ENCODE measurements at places on chromosomes 1 and 21. TPM values are rescaled to one million over a fixed set of nuclear protein-coding genes. Genes with fewer than 3 reads are reported as not detected.

DNA sequence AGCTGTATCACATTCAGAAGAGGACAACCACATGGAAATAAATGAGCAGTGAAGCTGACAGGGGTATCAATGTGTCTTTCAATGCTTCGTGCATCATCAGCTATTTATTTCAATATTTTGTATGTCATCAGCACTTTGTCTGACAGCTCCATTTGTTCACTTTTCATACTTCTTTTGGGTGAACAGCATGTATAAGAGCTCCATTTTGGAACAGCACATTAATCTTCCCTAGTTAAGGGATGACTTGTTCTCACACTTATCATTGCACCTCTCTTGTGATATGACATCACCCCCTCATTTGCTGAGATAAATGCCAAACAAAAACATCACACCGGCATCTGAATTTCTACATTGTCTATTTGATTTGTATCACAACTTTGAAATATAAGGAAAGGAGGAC lies 190.6 kb upstream of the SAMSN1 start:
- peaks cover 31% of the 10 kb centered on the region for H3K4me1 ChIP-seq
- no peak overlapping the region for H3K4me3 ChIP-seq
- H3K36me3 ChIP-seq = no peaks in the 10 kb centered on the region

DNA sequence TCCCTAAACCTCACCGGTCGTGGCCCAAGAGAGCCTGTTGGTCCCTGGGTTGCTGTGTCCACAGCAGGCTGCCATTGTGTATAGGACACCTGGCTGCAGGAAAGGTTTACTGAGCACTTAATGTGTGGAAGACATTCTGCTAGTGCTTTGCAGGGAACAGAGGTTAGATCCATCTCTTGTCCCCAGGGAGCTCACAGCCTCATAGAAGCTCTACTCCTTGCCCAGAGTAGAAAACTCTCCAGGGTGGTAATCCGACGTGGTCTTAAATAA lies 16.9 kb upstream of the ALPL start:
- no peak for DNase-seq
- no peaks in the 10 kb centered on the region for H3K36me3 ChIP-seq
- no peak overlapping the region for H3K27ac ChIP-seq
- peaks cover 8% of the 10 kb centered on the region for H3K4me1 ChIP-seq

DNA sequence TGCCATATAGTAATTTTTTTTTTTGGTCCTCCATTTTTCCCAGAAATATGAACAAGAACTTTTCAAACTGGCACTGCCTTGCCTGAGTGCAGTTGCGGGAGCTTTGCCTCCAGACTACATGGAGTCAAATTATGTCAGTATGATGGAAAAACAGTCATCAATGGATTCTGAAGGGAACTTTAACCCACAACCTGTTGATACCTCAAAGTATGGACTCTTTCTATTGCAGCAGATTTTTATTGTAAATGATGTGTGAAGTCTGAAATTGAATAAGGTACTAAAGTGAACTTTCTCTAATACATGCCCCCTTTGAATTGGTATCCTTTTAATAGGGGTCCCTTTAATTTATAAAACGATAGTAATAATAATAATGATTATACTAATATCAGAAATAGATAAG lies 234.9 kb downstream of the ZP4 start:
- DNase-seq = no peak
- H3K36me3 ChIP-seq = no peaks in the 10 kb centered on the region
- H3K27ac ChIP-seq = no peak overlapping the region
- H3K4me1 ChIP-seq = no peaks in the 10 kb centered on the region
- H3K27me3 ChIP-seq = no peaks in the 10 kb centered on the region
- H3K4me3 ChIP-seq = no peak overlapping the region

- peaks cover 29% of the 10 kb centered on the region for H3K4me1 ChIP-seq
- H3K36me3 ChIP-seq = no peaks in the 10 kb centered on the region
- H3K4me3 ChIP-seq = no peak overlapping the region
- no peak for DNase-seq
Measured at GRCh38 chr1:61282387-61282786, 200.0 kb downstream of the NFIA start.

DNA sequence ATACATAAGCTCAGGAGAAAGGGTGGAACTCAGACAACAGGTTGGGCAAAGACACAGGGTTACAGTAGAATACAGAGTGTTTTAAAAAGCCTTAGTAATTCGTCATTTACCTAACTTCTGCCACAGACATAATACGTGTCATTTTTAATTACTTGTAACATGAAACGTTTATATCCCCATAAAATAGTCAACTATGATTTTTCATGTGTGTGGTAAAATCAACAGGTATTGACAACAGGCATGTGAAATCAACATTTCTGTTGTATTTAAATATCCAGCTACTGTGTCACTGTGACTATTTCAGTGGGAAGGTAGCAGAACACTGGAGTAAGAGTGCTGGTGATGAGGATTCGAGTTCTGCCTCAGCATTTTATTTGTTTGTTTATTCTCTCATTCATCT lies 5.7 kb downstream of the FAM163A start:
- no peak overlapping the region for H3K4me3 ChIP-seq
- H3K36me3 ChIP-seq = no peaks in the 10 kb centered on the region
- DNase-seq = no peak
- no peak overlapping the region for H3K27ac ChIP-seq
- H3K4me1 ChIP-seq = no peaks in the 10 kb centered on the region
- H3K27me3 ChIP-seq = peaks cover 28% of the 10 kb centered on the region

GRCh38 chr21:45366931-45367401 lies 38.0 kb upstream of the COL18A1 start:
- H3K27ac ChIP-seq = no peak overlapping the region
- H3K4me3 ChIP-seq = no peak overlapping the region
- H3K36me3 ChIP-seq = no peaks in the 10 kb centered on the region
- peaks cover 12% of the 10 kb centered on the region for H3K4me1 ChIP-seq
- peaks cover 9% of the 10 kb centered on the region for H3K27me3 ChIP-seq

- H3K27ac ChIP-seq = no peak overlapping the region
- H3K36me3 ChIP-seq = no peaks in the 10 kb centered on the region
- H3K4me3 ChIP-seq = no peak overlapping the region
- peaks cover 5% of the 10 kb centered on the region for H3K27me3 ChIP-seq
- DNase-seq = no peak
- no peaks in the 10 kb centered on the region for H3K4me1 ChIP-seq
Measured at GRCh38 chr21:46050668-46051378, 47.1 kb upstream of the COL6A2 start.

The GLIS1 gene
- not detected for total RNA-seq

The REN gene
- total RNA-seq = not detected

The POU3F1 gene
- 0.36 TPM for total RNA-seq

The NBPF4 gene
- total RNA-seq = not detected

The SLC66A1 gene
- total RNA-seq = 6.8 TPM

Measured in activated CD4-positive, alpha-beta memory T cell treated with anti-CD3 and anti-CD28 coated beads for 36 hours (primary cell).